Activated naive CD4-positive, alpha-beta T cell treated with Interleukin-2 at 50 U/mL for 16 hours (primary cell): ENCODE measurements at places on chromosomes 3 and 15.

GRCh38 chr15:79418693-79419279 lies 13.3 kb upstream of the MINAR1 start:
- DNase-seq: no peak

- DNase-seq: no peak
Measured at GRCh38 chr15:67303490-67304363, 49.1 kb downstream of the IQCH start.

GRCh38 chr3:108311797-108312196 lies 15.4 kb downstream of the HHLA2 start:
- no peak for DNase-seq

- DNase-seq: no peak
Measured at GRCh38 chr3:88225326-88226008, 75.7 kb downstream of the C3orf38 start.

- DNase-seq: no peak
Measured at GRCh38 chr15:42053010-42053409, 32.2 kb upstream of the PLA2G4E start.

DNA sequence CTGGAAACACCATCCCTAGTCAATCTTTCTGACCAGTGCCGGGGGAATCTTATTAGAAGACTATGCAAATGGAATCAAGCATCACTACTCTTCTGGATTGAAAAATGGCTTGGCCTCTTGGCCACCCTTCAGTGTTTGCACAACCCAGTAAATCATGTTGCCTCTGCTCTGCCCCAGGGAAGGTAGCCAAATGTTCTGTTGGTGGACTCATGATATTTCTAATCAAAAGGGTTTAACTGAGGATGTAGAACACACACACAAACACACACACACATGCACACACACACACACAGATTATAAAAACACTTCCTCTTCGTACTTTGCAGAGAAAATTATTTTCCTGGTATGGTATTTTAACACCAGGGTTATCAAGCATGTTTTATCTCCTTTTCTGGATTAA lies 7.9 kb downstream of the RBP2 start:
- no peak for DNase-seq

- DNase-seq: no peak
Measured at GRCh38 chr3:69090021-69090420, 5.3 kb downstream of the ARL6IP5 start.

DNA sequence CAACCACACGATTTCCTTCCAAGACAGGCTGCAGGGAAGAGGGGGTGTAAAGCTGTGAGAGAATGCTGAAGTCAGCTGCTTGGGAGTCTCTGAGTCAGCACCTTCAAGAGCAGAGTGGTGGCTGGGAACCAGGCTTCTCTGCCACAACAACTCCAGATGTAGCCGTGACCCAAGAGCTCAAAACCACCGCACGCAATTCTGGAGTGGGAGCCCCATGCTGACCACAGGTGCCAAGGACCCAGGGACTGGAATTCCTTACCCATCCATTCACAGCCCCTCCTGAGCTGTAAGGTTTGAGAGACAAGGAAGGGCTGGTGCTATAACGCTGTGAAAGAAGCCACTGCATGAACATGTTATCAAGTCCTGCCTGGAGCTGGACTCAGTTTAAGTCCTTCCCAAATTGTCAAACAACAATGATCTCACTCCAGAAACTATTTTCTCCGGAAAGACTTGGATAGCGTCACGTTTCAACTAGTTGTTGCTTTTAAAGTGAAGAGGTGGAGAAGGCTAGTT lies 61.4 kb downstream of the UMPS start:
- DNase-seq: no peak

GRCh38 chr15:60673166-60673565 lies 194.2 kb upstream of the ICE2 start:
- DNase-seq: no peak

- DNase-seq: peak; percentile 69
Measured at GRCh38 chr3:190585805-190586630, 72.1 kb downstream of the IL1RAP start.
